ENCODE measurements at places on chromosomes 5 and 9. TPM values are rescaled to one million over a fixed set of nuclear protein-coding genes. Genes with fewer than 3 reads are reported as not detected.
A peak's percentile ranks its signal among the peaks of the same experiment; 100 is the strongest.

DNA sequence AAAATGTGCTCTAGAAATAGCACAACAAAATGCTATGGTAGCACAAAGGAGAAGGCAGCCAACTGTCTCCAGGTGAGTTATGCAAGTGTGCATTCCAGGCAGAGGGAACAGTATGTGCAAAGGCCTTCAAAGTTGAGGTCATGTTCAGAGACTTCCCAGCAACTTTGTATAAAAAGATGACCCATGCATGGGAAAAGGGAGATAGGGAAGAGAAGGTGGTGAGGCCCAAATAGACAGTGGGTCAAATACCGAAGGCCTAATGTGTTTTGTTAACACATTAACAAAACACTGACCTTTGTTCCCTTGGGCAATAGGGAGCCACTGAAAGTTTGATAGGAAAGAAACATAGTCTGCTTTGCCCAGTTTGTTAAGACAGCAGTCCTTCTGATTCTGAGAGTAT is 445.3 kb downstream of the EBF1 start:
- no peak for DNase-seq

GRCh38 chr9:116812231-116813030 is 125.3 kb downstream of the TRIM32 start:
- peak; percentile 12 for DNase-seq

- DNase-seq, result peak; percentile 53
These were observed 285.3 kb upstream of the GRAMD2B start for GRCh38 chr5:126137891-126138280.

GRCh38 chr5:3091040-3091774 is 339.7 kb upstream of the IRX2 start:
- no peak for DNase-seq

GRCh38 chr9:89077519-89077918 is 86.3 kb downstream of the S1PR3 start:
- DNase-seq, result no peak

DNA sequence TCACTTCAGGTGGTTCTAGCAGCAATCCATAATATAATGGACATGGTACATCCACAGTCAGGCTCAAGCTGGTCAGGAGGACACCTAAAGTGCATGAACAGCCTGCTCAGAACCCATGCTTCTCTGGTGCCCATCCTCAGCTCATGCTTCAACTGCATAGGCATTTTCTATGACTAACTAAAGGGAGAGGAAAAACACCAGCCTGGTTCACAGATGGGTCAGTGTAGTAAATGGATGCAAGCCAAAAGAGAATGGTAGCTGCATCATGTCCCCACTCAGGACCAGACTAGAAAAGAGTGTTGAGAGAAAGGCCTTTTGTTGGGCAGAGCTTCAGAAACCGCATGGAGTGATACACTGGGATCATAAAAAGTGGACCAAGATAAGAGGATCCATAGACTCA is 556.6 kb downstream of the TLE1 start:
- DNase-seq, result no peak

DNA sequence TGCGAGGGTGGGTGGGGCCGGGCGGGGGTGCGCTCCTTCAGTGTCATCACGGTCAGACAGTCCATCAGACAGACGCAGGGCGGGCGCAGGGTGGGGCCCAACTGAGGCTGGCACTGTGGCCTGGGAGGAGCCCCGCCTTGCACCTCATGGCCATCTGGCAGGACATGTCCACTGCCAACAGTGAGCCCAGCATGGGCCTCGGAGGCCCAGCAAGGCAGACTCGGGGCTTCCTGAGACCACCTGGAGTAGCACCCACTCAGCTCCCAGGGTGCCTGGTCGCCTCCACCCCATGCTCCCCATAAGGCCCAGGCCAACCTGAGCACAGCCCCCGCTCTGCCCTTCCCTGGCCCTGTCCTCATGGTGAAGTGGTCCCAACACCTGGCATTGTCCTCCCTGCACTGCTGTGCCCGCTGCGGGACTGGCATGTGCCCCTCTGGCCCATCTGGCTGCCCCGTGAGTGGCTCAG is 8.5 kb upstream of the GPSM1 start:
- DNase-seq, result no peak

- DNase-seq, result no peak
These were observed 134.2 kb downstream of the RNF180 start for GRCh38 chr5:64299805-64300204.

DNA sequence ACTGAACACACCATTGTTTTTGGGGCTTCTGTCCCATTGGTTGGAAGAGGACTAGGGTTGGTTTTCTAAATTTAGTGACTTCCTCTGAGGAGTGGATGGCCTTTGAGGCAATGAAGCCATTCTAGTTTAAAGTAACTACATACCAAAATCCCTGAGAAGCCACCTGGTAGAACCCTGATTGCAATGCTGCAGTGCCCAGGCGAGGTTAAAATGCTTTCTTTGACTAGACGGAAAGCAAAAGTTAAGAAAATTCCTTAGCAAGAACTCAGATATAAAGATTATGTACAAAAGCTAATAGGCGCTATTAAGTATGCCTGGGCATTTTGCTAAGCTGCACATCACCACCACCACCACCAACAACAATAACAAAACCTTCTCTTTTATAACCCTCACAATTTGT is 20.6 kb downstream of the GLRX start:
- DNase-seq, result no peak

- no peak for DNase-seq
These were observed 87.5 kb upstream of the RANBP3L start for GRCh38 chr5:36389245-36389644.

GRCh38 chr5:101176605-101177004 is 273.5 kb upstream of the ST8SIA4 start:
- no peak for DNase-seq

DNA sequence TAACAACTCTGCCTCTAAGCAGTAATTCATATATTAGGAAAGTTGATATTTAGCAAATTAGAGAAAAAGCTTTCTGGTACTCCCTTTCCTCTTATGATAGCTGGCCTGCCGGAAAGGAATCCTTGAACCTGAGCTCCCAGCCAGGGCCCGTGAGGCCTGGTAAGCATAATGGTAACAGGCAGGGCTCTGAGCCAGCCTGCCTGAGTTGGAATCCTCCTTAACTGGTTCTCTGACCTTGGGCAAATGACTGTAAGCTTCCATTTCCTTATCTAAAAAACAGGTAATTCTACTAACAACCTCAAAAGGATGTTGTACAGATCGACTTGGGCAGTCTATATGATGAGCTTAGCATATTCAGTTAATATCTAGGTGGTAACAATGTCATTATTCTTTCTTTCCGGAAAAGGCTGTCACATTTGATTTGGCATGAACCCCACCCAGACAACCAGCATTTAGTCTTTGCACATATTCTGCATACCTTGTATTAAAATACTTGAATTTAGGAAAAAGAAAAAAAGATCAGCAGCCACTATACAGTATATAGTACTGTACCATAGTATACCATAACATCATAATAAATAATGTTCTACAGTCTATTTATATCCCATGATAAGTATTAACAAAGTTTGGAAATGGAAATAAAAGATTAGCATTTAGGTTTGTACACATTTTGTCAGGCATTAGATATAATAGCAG is 55.7 kb upstream of the MAP3K1 start:
- no peak for DNase-seq

DNA sequence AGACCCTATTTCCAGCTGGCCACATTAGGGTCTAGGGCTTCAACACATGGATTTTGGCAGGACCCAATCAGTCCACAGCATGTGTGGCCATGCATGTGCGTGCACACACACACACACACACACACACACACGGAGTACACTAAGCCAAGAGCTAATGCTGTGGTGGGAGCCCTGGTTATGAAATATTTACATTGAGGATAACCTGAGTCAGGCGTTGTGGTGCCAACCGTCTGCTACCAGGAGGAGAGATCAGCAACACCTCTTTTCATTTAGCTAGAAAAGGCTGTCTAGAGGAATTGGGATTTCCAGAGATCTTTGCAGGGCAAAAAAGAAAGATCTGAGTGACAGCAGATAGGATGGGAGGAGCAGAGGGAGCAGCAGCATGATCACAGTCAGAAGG is 141.5 kb downstream of the TRPM3 start:
- peak; percentile 50 for DNase-seq

DNA sequence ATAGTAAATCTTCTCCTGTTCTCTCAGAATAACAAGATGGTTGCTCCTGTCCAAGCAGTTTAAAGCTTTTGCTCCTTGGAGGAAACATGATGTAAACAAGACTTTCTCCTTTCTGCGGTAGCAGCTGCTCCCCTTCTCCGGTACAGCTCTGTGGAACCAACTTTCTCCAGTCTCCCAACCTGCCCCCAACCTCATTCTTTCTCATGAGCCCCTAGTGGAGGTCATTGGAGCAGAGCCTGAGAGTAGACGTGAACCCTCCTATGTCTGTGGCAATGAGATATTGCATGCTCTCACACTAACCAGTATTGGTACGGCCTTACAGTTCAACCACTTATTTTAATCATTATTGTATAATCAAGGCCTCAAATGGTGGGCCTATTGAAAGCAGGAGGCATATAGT is 483.8 kb upstream of the CDH10 start:
- no peak for DNase-seq

DNA sequence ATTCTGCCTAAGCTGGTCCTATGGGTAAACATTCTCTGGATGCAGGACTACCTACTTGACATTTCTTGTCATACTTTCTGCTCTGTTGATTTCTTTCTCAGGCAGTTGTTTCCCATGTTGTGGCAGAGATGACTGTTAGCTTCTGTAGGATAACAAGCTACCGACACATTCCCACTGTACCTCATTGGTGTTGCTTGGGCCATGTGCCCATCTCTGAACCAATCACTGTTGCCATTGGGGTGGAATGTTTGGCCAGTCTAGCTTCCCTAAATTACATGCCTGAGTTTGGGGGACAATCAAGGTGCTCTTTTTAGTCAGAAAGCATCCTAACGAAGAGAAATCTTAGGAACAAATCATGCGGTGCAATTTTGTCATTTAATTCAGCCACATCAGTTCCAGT is 212.0 kb downstream of the KDM4C start:
- no peak for DNase-seq

DNA sequence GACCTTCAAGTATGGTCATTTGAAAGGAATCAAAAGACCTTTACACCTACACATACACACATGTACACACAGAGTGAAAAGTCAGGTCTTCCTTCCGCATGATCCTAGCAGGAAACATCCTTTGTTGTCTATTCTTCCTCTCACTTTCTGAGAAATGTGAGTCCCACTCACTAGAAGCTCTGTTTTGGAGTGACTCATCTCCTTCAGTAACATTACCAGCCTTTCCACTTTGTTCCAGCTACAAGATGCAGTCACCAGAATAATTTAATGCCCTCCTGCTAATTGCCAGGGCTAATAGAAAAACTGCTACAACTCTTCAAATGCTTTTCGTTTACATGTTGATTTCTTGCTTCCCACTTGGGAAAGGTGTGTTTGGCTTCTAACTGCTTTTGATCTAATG is 417.3 kb downstream of the RASEF start:
- DNase-seq, result peak; percentile 1

DNA sequence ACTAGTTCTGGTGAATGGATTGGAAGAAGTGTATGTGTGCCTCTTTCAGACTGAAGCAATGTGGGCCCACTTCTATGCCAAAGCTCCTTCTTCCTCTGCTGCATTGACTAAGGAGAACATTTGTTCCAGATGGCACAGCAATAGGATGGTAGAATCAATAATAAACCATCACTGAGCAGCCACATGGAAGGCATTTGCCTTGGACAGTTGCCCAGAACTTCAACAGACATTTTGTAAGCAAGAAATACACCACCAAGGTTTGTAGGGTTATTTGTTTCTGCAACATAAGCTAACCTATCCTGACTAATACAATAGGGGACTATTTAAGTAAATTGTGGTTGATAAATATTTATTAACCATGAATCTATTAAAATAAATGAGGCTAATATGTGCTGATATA is 37.7 kb upstream of the CSNK1G3 start:
- peak; percentile 4 for DNase-seq

GRCh38 chr9:29068461-29068860 is 1495.2 kb upstream of the C9orf72 start:
- no peak for DNase-seq

DNA sequence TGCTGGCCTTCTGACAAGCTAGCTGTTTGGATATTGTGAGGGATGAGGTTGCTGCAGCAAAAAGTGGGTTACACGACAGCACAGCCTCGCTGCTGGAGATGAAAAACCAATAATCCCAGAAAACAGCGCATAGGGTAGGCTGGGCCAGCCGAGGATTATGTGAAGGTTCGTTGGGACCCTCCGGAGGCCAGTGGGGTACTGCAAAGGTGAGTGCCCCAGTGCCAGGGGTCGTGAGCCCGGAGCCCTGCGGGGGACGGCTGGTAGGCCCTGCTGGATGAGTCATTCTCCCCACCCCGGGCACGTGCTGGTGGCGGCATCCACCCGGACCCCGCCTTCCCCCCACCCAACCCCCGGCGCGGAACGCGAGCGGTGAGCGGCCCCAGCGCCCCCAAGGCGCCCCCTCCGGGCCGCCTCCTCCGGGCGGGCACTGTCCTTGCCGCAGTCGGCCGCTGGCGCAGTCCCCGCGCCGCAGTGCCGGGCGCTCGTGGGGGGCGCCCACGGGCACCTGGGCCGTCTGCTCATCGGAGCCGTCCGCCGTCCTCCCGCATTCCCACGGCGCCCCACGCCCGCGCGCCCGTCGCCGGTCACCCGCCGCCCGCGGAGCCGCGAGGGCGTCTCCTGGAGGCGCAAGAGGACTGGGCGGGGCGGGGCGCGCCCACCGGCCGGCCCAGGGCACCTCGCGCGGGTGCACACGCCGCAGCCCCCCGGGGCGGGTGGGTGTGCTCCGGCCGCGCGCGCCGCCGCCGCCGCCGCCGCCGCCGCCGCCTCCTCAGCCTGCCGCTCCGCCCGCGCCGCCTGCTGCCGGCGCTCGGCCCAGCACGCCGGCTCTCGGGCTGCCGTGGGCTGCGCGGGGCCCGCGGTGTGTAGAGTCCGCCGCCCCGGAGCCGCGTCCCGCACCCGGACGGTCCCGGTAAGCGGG is at the start of gene PHF24:
PHF24 (plus strand) TSS at position 794 of the 919 bp plus-strand sequence. CDS start 13,014 bp downstream, outside the sequence.
- DNase-seq, result peak; percentile 62

GRCh38 chr9:131525643-131526565 is 5.2 kb downstream of the UCK1 start:
- DNase-seq, result no peak

DNA sequence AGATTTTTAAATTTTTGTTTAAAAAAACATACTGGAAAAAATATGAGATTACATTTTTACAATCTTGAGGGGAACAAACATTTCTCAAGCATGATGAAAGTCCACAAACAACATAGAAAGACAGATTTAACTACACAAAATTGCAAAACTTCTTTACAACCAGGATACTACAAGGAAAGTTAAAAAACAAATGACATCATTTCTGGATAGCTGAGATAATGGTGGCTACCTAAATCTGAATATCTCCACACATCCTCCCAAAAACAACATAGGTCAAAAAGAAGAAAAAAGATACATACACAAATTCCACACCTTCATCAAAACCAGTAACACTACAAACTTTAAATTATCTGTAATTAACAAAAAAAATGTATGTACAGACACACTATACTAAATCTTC is 120.8 kb upstream of the TNPO1 start:
- DNase-seq, result no peak

GRCh38 chr5:110846398-110847001 is 107.7 kb downstream of the SLC25A46 start:
- DNase-seq, result no peak

The GRM6 gene
- total RNA-seq, result not detected

The SEMA5A gene
- total RNA-seq, result 40.1 TPM

The TMEM38B gene
- 9.1 TPM for total RNA-seq

The EGR1 gene
- total RNA-seq, result 19.0 TPM

The PCDHGB1 gene
- total RNA-seq, result 0.25 TPM

The EXOC3 gene
- total RNA-seq, result 39.9 TPM

The FGF1 gene
- total RNA-seq, result 13.8 TPM

The CAPSL gene
- 4.5 TPM for total RNA-seq

The MYORG gene
- 0.13 TPM for total RNA-seq

The TCF7 gene
- total RNA-seq, result 1.4 TPM

The FCN2 gene
- not detected for total RNA-seq

The ARAP3 gene
- total RNA-seq, result 3.9 TPM

The BTNL8 gene
- not detected for total RNA-seq

The TMEM267 gene
- total RNA-seq, result 41.1 TPM

The TLE1 gene
- 14.4 TPM for total RNA-seq

Data from GM23248 (cell line).